GM23338 (cell line): ENCODE measurements at places on chromosomes 7 and 10. TPM values are rescaled to one million over a fixed set of nuclear protein-coding genes. Genes with fewer than 3 reads are reported as not detected.

Gene HEPACAM2
- total RNA-seq, result not detected in 2 replicates

Gene TRIM50
- total RNA-seq, result 0.10 TPM in 1 of 2 replicates, not detected in the other

Gene DGKB
- 2.6 and 11.5 TPM in 2 replicates for total RNA-seq

Gene PRDX3
- 285 and 314 TPM in 2 replicates for total RNA-seq

Gene XPNPEP1
- total RNA-seq, result 55.8 and 60.5 TPM in 2 replicates

Gene SLC18A3
- 0.12 TPM in 1 of 2 replicates, not detected in the other for total RNA-seq

Gene EPHA1
- 119 and 154 TPM in 2 replicates for total RNA-seq

Gene TAS2R5
- total RNA-seq, result 5.1 and 5.8 TPM in 2 replicates

Gene SFTPA1
- not detected in 2 replicates for total RNA-seq
